ENCODE measurements at places on chromosomes 5 and 9.

- DNase-seq, result no peak
Measured at GRCh38 chr5:176863041-176863764, 35.9 kb downstream of the HK3 start.

DNA sequence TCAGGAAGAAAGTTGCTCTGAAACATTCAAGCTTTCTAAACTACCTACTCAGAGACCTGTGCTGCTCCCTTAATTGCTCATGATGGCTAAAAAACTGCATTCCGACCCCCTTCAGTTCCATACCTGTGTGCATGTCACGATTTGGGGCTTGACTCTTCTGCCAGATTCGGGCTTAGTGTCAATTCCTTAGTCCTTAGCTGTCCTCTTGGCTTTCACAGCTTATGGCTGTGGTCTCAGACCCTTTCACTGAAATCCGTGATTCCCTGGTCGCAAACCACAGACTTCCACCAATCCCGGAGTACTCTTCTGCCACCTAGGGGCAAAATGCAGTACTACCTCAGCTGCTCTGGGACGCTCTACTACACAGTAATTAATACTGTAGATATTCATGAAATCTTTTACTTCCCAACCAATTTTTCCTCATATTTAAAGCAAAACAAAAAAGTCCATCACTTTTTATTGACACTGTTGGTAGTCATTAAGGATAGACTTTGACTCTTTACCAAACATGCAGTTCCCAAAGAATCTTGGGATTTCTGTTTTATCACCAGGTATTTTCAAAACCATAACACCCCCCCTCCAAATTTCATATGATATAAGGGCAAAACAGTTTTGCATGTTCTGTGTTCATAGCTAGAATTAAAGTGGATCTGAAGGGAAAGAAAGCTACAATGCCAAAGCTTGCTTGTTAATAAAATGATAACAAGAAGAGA lies 617.4 kb downstream of the SLCO4C1 start:
- peak; percentile 41 for DNase-seq

- DNase-seq, result no peak
Measured at GRCh38 chr9:76818271-76818670, 54.0 kb downstream of the PCA3 start.

DNA sequence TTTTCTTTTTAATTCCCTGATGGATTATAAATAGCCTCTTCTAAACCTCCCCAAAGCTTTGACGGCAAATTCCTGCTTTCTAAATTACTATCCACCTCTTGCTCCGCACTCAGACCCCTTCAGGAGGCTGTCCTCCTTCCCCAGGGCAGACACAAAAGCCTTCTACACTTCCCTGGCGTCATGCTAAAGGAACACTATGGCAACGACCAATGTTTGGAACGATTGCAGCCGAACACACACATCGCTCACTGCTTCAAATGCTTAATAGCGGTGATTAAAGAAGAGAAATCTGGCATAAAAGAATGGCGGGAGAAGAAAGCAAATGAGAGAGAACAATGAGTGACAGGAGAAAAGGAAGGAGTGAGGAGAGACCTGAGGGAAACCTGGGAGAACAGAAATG lies 297.3 kb downstream of the MLLT3 start:
- no peak for DNase-seq

DNA sequence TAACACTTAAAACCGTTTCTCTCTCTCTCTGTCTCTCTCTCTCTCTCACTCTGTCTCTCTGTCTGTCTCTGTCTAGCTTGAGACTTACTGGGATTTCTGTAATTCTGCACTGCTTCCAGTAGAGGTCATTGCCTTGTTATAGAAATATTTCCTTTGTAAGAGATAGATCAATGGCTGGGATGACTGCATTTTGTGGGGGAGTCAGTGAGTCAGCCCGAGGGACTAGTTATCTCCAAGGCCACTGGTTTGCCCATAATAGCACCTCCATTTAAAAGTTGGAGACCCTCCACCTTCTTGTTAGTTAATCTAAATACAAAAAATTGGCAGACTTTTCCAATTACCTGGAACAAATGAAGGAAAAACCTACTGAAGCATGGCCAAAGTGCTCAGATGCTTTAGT lies 547.2 kb downstream of the LRRC70 start:
- DNase-seq, result no peak

DNA sequence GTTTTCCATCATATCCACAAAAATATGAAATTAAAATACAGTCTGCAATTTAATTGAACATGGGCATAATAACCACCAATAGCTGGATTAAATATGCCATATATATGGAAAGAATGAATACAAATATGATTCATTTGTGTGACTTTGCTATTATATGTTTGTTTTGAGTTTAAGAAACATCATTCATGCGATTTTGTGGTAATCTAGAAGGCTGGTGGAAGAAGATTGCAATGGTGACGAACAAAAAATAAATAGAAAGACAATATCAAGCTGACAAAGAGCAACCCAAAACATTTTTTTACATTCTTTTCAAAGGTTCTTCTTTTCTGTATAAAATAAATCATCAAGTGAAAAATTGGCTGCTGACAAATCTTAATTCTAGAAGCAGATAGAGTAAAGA lies 610.0 kb downstream of the MAT2B start:
- no peak for DNase-seq

- DNase-seq, result no peak
Measured at GRCh38 chr5:137206030-137206715, 293.0 kb downstream of the SPOCK1 start.

GRCh38 chr5:141507387-141508091 lies 18.7 kb downstream of the PCDHGC5 start:
- DNase-seq, result no peak

- no peak for DNase-seq
Measured at GRCh38 chr5:113224605-113225065, 210.2 kb downstream of the TSSK1B start.

GRCh38 chr5:40235471-40236400 lies 444.0 kb upstream of the PTGER4 start:
- DNase-seq, result no peak

DNA sequence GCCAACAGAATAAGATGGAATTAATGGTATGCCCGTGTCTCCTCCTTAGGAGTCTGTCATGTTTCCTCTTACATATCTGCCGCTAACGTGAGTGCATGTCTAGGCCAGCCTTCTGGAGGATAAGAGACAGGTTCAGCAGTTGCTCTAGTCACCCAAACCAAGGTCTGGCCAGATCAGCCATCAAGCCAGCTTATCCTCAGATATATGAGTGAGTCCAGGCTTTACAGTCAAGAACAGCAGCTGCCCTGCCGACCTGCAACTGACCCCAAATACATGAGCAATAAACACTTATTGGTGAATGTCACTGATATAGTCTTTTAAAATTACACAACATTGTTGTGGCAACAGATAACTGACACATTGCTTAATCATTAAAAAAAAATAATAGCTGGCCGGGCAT lies 123.5 kb downstream of the TSSK1B start:
- no peak for DNase-seq

DNA sequence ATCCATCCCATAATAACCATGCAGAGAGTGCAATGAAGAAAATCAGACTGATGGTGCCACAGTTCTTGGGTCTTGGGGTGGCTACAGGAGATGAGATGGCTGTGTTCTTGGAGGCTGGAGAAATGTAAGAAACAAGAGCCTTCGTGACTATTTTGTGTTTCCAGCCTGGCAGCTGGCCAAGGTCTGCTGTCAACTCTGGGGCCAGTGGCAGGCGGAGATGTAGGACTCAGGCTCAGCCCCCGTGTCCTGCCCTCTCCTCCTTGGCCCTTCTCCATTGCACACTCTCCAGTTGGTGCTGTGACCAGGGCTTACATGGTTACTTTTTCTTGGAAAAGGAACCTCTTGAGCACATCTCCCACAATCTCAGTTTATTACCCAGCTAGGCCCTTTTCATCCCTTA lies 235.4 kb downstream of the DMRT2 start:
- DNase-seq, result no peak

DNA sequence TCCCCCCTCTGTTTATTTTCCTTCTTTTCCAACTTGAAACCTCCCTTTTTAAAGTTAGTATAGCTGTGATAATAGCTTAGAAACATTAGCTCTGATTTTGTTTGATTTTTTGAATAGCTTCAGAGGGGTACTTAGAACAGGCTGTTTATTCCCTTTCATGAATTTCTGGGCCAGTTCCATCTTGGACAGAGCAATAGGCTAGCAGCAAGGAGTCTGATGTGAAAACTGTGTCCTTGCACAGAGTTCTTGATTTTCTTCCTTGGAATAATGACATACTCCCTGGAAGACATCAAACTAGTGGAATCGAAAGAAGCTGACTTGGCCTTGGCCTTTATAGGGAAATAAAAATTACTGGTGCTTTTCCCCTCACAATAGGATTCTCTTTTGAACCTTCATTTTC lies 32.9 kb downstream of the NTRK2 start:
- no peak for DNase-seq

DNA sequence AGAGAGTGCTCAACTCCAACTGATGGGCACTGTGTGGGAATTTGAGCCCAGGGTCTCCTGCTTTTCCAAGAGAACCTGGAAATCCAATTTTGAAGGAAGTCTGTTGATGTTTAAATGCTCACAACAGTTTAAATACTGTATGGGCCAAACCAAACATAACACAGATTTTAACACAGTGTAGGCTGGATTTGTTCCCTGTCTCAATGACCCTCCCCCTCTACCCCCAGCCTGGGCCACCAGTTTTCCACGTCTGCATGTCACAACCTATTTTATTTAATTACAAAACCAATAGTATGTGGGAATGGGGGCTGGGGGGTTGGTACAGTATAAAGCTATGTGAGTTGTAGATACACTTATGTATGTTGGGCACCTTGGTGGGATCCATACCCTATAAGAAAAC lies 11.7 kb downstream of the PALM2AKAP2 start:
- DNase-seq, result no peak

DNA sequence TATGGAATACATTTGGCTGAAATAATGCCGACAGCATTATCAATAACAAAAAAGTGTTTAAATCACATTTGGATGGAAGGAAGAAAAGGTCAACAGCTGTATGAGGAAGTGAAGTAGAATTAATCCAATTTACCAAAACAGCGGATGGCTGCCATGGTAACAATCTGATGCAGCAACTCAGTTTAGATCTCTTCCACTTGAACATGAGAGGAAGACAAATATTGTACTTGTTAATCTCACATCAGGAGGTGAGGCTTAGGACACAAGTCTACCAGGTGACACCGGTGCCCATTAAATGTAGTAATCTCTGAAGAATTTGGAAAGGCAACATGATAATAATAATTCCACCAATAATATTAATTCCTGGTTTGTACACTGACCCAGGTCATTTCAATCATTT lies 2.4 kb downstream of the RASEF start:
- DNase-seq, result no peak

DNA sequence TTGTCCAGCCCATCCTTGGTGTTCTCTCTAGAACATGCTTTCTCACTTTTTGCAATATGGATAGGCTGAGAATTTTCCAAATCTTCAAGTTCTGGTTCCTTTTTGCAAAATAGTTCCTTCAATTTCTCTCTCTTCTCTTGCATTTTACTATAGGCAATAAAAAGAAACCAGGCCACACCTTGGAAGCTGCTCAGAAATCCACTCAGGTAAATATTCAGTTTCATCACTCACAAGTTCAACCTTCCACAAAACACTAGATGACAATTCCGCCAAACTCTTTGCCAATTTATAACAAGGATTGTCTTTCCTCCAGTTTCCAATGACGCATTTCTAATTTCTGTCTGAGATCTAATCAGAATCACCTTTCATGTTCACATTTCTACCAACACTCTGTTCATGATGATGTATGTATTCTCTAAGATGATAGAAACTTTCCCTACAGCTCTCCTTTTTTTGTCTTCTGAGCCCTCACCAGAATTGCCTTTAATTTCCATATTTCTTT lies 204.2 kb upstream of the PIK3R1 start:
- no peak for DNase-seq

- DNase-seq, result peak; percentile 27
Measured at GRCh38 chr5:133698646-133699526, 86.5 kb upstream of the FSTL4 start.

GRCh38 chr5:36739751-36740221 lies 133.4 kb downstream of the SLC1A3 start:
- DNase-seq, result peak; percentile 87

DNA sequence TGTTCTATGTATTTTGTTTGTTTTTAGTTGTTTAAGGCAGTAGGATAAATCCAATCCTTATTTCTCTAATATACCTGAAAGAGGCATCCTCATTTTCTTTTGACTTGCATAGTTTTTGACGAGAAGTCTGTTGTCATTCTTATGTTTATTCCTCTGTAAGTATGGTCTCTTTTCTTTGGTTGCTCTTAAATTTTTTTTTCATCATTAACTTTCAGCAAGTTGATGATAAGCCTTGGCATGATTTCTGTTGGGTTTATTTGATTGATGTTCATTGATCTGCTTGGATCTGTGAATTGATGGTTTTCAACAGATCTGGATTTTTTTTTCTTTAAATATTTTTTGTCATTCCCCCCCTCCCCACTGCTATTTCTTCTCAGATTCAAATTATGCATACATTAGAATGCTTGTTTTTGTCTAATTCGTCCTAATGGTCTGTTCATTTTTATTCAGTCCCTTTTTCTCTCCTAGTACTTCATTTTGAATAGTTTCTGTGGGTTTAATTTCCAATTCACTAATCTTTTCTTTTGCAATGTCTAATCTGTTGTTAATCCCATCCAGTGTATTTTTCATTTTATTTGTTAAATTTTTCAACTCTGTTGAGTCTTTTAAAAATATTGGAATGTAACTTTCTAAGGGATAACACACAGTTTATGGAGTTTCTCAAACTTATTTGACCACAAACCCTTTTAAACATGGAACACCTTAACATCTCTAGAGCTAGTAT lies 495.9 kb downstream of the CSNK1G3 start:
- no peak for DNase-seq

DNA sequence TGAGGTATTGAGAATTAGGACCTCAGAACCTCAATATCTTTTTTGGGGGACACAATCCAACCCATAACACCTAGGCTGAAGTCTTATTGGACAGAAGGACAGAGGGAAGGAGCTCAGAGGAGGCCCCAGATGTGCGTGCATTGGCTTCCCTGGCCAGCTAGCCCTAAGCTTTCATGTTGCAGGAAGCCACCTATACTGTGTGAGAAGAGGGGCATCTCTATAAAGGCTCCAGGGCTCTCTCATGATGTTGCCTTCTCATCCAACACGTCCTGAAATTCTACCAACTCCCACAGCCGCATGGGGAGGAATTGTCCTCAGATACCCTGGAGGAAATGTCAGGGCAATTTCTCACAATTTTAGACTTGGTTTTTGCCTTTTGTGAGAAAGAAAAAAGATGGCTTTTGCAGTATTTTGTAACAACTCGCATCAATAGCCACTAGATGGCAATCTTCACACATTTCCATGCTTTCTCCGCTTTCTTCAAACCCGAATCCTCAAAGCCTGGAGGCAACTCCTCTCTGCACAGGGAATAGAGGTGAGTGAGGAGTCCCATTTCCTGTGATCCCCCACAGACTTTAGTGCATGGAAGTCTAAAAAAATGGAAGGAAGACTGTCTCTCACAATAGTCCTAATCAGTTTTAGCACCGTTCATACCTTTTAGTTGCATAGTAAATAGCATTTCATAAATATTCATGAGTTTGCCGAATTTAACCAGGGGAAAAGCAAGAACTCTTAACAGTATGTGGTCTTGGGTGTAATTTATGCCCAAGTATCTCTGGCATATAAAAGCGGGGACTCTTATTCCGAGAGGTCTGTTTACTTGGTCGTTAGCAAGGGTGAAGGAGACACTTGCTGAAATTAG lies 7.4 kb upstream of the PPP3R2 start:
- peak; percentile 5 for DNase-seq

GRCh38 chr9:35673132-35674024 lies at the start of gene CA9:
CA9 (plus strand) TSS chr9:35673928; CDS start chr9:35673960, 32 bp downstream.
- no peak for DNase-seq

Data from activated CD4-positive, alpha-beta T cell treated with anti-CD3 and anti-CD28 coated beads, Interleukin-2, amount 50 U/mL, for 48 hours (primary cell).